Right ventricle myocardium superior (tissue), 1 donor: ENCODE measurements at places on chromosomes 3 and 15.

DNA sequence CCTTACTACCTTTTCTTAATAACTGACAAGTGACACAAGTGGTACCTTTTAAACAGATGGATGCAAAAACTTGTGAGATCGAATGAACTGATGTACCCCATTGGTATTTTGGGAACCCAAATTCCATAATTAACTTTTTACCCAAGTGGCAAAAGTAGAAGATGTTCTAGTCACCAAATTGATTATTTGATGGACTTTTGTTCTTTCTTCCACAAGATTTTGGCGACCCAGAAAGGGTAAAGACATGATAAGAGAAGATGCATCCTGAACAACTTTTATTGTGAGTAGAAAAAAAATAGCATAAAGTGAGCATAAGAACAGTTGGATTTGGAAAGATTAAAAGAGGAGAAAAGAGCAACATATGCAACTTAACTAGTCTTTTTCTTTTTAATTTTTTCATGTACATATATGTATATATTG lies 159.5 kb downstream of the TIGIT start:
- DNase-seq: no peak

DNA sequence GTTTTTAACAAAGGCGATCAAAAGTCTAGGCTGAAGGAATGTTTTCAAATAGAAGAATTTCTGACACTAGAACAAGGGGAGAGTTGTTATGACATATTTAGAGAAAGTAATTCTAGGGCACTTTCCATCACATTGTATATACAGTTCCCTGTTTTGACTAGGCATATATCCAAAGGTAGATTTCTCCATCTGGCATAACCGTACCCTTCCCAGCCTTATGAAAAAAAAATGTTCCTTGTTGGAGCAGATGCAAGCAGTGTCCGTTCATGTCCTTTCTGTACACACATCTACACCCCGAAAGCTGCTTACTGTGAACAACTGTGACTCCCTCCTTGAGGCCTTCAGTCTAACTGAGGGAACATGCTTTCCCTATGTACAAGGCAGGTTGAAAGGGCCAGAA lies 271.7 kb upstream of the GBE1 start:
- DNase-seq: no peak

- no peak for DNase-seq
Observed at GRCh38 chr15:55031727-55032126, 165.0 kb downstream of the RSL24D1 start.

DNA sequence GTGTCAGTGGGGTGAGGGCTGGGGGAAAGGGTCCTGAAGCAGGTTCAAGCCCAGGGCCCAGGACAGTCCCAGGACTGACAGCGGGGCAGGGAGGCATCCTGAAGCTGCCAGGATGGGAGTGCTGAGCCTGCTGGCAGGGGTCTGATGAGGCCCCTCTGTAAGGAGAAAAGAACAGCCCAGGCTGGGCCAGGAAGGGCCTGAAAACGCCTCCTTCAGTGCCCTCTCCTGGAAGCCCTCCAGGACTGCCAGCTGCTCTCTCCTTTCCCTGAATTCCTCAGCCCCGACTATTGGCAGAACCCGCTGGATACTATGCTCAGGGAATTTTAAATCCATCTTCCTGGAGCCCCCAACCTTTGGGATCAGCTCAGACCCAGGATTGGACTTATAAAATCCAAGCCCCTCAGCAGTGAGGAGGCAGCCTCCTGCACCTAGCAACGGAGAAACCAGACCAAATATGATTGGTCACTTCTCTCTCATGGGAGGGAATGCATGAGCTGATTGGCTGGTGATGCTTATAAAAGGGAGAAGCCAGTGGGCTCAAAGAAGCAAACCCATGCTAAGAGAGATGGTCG lies 203.5 kb upstream of the LINGO1 start:
- no peak for DNase-seq

GRCh38 chr3:177431525-177432176 lies 234.4 kb upstream of the TBL1XR1 start:
- no peak for DNase-seq

- no peak for DNase-seq
Observed at GRCh38 chr3:59996056-59996455, 946.2 kb upstream of the CFAP20DC start.

DNA sequence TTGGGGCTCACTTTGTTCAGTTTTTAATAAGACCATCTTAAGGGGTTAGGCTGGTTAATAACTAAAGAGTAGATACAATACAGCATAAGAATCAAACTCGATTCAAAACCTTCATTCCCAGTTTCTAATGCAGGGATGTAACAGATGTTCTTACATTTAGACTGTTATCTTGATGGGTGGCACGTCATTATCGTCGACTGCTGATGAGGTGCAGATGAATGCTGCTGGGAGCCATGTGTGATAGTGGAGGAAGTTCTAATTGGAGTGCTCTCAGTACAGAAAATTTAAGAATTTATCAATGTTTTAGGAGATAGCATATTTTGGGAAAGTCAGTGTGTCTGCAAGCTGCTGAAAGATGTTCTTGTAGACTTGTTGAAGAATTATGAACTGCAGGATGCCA lies 331.5 kb downstream of the PTPRG start:
- no peak for DNase-seq

DNA sequence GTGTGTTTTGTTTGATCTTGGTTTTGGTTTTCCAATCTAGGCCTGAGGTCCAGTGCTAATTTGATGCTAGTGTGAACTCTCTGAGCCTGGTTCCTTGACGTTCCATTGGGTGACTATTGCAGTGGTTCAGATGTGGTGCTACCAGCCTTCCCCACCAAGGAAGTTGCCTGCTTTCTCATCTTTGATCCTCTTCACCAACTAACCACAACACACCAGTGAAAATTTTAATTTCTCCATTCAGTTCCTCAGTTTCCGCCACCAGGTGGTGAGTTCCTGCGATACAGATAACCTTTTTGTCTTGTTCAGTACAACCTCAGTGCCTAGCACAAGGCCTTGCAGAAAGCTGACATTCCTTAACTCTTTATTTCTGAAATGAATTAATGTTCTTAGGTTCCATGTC lies 337.4 kb upstream of the TPRG1 start:
- DNase-seq: no peak

DNA sequence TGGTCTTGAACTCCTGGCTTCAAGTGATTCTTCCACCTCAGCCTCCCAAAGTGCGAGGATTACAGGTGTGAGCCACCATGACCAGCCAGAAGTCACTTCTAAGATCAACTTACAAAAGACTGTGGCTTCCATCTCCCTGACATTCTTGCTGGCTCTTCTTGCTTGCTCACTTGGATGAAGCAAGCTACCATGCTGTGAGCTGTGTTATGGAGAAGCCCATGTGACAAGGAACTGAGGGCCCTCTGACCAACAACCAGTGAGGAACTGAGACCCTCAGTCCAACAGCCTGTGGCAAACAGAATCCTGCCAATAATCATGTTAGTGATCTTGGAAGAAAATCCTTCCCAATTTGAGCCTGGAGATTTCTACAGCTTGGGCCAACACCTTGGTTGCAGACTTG lies 7.2 kb upstream of the VPS8 start:
- no peak for DNase-seq

DNA sequence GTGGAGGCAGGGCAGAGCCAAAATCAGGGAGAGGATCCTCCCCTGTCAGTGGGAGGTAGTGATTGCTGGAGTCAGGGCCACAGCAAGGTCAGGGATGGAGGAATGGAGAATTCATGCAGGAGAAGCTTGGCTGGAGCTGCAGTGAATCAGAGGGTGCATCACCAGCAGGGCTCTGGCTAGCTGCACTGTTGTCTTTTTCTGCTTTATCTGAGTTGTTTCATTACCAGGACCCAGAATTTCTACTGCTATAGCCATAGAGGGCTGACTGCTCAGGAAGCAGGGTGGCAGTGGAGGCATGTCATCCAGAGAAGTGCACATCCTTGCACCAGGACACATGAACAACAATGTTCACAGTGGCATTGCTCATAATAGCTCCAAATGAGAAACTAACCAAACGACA lies 113.5 kb upstream of the GALNT15 start:
- peak; percentile 51 for DNase-seq

DNA sequence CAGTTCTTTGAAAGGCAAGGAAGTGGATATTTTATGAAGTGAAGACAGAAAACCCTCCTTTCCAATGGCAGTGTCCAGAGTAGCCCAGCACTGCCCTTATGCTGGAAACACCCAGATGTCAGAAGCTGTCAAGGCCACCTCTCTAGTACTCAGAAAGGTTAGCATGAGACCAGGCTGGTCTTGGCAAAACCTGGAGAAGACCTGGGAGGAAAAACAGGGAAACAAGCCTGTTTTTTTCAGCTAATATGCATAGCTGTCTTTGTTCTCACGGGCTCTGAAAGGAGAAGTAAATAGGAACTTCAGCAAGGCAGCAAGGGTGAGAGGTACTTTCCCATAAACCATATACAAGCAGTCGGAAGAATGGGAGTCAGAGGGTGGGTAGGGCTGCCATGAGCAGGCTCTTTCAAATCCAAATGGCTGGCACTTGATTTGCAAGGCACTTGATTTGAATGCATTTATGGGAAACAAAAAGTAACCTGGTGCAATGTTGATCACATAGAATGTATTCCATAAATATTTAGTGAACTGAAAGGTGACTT lies 55.8 kb downstream of the HEG1 start:
- no peak for DNase-seq

- no peak for DNase-seq
Observed at GRCh38 chr15:74541494-74542165, 610 bp downstream of the ARID3B start.

DNA sequence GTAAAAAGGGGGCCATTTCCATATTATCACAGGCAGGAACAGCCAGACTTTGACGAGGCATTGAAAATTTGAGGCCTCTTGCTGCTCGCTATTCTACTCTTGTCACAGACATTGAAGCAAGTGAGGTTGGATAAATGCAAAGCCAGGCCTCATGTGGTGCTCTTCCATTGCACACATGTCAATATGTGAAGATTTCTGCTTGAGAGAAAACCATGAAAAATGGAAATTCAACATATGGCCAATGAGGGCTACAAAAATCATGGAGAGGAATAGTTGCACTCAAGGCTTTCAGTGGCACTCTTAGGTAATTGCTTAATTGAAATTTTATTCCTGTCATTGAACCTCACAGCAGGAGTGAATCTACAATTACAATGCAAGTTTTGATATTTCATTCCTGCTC lies 185.6 kb upstream of the MBNL1 start:
- no peak for DNase-seq

- no peak for DNase-seq
Observed at GRCh38 chr3:58986654-58987053, 63.2 kb downstream of the CFAP20DC start.

- DNase-seq: no peak
Observed at GRCh38 chr3:105166893-105167292, 199.8 kb upstream of the ALCAM start.

- DNase-seq: no peak
Observed at GRCh38 chr3:194042927-194043326, 93.0 kb upstream of the HES1 start.

DNA sequence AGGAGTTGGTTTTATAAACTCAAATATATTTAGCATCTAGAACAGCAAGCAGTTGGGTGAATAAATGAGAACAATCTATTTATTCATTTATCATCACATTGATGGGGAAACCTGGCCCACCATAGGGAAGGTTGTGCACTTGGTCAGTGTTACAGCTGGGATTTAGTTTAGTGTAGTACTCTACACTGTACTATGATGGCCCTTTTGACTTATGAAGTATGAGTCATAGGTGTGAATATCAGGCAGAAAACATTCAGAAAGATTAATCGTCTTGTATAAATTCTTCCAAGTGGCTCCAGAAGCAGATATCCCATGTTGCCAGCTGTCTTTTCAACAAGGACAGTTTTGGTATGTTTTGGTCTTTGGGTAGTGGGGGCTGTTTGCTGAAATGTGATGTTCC lies 38.0 kb downstream of the BBS4 start:
- no peak for DNase-seq

GRCh38 chr3:30285188-30286006 lies 321.0 kb upstream of the TGFBR2 start:
- no peak for DNase-seq

GRCh38 chr3:182925330-182925943 lies 54.9 kb downstream of the DCUN1D1 start:
- peak; percentile 51 for DNase-seq

DNA sequence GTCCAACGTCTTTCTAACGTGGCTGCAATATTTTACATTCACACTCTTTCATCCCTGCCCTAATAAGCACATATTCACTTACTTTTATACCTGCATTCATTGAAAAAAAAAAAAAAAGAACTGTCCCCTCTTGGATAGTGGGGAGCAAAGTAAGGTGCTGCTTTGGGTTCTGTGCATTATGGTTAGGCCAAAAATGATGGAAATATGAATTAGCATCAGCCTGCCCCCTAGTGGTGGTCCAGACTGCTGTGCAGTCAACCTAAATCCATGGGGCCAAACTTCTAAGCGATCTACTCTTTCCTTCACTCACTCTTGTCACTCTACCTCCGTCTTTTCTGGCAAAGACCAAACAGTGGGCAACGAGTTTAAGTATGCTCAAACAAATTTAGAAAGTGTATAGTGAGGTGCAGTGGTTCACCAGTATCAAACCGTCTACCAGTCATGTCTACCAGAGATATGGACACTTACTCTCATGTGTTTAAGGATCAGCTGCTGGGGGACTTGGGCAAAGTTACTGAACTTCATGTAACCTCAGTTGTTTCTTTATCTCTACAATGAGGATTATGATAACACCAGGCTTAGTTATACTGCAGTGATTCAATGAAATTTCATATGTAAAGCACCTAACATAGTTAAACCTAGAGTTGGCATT lies 61.5 kb upstream of the GRM7 start:
- DNase-seq: no peak

GRCh38 chr3:158640646-158641045 lies 3.7 kb upstream of the GFM1 start:
- DNase-seq: no peak

DNA sequence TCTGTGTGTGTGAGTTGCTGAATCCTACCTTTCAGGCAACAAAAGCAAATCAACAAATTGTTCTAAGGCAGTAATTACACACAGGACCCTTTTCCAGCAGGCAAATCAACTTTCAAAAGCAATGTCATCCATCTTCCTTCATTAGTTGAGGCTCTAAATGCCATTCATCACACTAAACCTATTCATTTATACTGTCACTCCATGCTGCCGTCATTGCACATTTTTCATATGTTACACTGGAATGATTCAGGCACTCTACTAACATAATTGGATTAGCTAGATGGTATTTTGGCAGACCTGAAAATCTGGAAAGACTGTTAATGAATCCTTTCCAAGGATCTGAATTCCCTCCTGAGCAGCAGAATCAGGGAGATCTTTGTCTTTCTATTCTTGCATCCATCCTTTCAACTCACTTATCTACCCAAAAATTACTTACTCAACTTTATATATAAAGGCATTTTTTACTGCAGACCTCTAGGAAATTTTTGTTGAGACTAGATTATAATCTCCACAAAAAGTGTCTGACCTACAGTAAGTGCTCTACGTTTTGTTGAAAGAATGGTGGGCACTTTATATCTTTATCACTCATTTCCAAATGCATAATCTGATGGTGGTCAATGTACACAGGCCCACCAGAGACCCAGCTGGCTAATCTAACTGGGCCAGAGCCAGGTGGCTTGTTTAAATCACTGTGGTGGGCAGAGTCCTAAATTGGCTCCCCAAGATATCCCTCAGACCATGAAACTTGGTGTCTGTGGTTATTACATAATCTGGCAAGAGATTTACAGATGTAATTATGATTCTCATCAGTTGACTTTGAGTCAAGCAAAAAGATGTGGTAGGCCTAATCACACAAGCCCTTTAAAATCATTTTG lies 25.0 kb downstream of the MIX23 start:
- DNase-seq: no peak
